ENCODE measurements at places on chromosomes 12 and 14. TPM values are rescaled to one million over a fixed set of nuclear protein-coding genes. Genes with fewer than 3 reads are reported as not detected.

Gene SMIM41
- not detected for total RNA-seq

GRCh38 chr12:131615326-131616042 is 95.4 kb upstream of the SFSWAP start:
- DNase-seq = no peak

- DNase-seq = no peak
Measured at GRCh38 chr14:94042433-94043091, 16.4 kb downstream of the OTUB2 start.

- no peak for DNase-seq
Measured at GRCh38 chr12:62808166-62808879, 126.6 kb downstream of the PPM1H start.

DNA sequence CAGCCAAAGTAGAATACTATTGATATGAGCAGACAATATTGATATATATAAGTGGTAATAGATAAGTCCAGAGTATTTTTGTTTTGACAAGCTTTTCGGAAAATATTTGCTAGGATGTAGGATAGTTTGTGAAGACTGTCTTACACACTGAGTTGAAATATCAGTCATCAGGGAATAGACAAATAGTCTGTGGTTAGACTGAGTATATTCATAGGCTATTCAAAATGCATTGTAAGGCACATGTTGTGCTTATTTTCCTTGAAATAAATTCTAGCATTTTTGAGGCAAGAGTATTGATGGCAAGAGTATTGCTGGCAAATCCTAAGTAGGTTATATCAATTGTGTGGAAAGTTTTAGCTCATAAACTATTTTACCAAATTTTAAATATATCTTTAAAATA is 201.1 kb downstream of the LRIG3 start:
- DNase-seq = no peak

Gene ARHGDIB
- 50.8 TPM for total RNA-seq

- DNase-seq = no peak
Measured at GRCh38 chr14:32327255-32327961, 1.7 kb upstream of the AKAP6 start.

DNA sequence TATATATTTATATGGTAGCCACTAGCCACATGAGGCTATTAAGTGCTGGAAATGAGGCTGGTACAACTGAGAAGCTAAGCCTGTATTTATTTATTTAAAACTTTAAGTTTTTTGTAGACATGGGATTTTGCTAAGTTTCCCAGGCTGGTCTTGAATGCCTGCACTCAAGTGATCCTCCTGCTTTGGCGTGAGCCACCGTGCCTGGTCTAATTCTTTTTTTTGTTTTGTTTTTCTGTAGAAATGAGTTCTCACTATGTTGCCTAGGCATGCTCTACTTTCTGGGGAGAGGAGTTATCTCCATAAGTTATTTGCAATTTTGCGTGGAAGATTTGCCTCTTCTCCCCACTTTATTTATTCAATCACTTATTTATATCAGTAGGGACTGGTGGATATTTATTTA is 4.8 kb upstream of the SNRNP35 start:
- no peak for DNase-seq

DNA sequence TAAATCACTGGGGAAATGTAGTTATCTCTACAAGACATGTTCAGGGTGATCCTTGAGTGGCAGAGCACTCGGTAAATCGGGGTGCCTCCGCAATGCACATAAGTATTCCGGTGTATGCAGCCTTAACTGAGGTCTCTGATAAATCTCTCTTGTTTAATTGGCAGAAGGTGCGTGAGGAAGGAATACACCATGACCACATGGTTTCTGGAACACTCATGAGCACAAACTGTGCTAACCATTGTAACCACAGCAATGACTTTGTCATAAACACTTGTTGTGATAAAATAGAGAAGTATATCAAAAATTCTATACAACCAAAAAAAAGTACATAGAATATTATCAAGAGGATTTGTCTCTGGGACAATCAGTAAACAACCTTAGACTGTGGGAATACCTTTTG is 146.8 kb upstream of the DIO2 start:
- DNase-seq = no peak

Gene TRPV4
- not detected for total RNA-seq

DNA sequence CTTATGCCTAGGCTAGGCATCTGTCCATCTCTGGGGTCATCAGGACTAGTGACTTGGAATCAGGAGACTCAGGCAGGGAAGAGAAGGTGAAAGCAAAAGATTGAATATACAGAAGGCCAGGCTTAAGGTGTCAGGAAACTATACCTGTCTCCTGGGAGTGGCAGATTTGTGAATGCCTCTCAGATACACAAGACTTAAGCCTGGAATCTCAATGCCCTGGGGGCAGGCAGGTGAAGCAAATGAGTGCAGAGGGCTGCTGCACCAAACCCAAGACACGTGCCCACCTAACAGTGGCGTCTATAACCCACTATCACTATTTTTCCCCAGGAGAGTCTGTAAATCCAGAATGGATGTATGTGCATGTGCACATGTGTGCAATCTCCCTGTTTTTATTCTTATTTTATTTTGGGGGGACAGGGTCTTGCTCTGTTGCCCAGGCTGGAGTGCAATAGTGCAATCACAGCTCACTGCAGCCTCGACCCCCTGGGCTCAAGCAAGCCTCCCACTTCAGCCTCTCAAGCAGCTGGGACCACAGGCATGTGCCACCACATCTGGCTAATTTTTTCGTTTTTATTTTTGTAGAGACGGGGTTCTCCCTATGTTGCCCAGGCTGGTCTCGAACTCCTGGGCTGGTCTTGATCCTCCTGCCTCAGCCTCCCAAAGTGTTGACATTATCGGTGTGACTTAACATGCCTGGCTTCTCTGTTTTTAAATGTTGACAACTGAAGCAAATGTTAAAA is 31.9 kb upstream of the FOS start:
- no peak for DNase-seq

DNA sequence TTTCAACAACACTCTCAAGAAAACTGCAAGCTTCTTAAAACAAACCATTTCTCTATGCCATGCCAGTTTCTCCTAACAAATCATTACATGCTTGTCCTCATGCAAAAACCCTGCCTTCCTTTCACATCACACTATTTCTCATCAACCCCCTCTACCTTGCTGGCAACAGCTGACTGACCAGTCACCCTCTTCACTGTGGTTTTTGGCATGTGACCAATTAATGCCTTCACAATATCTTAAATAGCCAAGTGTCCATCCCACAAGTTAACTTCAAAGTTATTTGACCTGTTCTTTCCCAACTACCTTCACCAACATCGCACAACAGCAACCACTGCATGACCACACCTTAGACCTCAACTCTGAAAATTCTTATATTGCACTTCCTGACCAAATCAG is 159.6 kb downstream of the CEP128 start:
- DNase-seq = no peak

Gene ZDHHC22
- total RNA-seq = 0.03 TPM

Gene B3GNT4
- total RNA-seq = not detected

Gene VDR
- total RNA-seq = 2.5 TPM

GRCh38 chr14:105141026-105141425 is 27.6 kb downstream of the JAG2 start:
- no peak for DNase-seq

DNA sequence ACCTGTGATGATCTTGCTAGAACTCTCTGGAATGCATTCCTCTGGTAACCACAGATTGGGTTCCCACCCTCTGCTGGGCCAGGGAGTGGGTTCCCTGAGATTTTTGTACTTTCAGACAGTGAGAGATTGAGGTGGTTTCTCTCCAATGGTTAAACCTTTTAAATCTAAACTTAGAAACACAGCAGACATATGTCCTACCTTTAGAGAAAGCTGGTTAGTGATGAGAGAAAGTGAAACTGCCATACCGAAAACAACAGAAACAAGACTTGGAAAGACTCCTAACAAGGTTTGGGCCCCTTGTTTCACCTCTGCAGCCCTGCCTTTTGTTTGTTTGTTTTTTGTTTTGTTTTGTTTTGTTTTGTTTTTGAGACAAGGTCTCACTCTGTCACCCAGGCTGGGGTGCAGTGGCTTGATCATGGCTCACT is 9.7 kb upstream of the SGPP1 start:
- DNase-seq = no peak

Gene AKT1
- 176 TPM for total RNA-seq

DNA sequence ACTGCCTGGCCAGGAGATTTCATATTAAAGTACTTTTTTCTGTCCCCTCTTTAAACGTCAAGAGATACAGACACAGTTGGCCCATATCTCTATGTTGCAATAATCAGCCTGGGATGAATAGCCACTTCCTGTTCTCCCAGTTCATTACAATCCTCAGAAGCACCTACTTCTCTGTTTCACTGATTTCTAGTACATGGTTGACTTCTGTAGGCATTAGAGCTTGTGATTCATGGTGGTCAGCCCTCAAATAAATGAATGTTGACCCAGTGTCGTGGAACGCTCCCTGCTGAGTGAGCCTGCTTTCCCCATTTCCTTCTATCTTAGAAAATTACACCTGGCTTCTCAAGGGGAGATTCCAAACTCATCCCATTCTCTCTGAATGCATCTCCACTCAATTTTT is 416.7 kb downstream of the PDZRN4 start:
- no peak for DNase-seq

- DNase-seq = no peak
Measured at GRCh38 chr12:52254180-52254964, 20.1 kb upstream of the KRT86 start.

DNA sequence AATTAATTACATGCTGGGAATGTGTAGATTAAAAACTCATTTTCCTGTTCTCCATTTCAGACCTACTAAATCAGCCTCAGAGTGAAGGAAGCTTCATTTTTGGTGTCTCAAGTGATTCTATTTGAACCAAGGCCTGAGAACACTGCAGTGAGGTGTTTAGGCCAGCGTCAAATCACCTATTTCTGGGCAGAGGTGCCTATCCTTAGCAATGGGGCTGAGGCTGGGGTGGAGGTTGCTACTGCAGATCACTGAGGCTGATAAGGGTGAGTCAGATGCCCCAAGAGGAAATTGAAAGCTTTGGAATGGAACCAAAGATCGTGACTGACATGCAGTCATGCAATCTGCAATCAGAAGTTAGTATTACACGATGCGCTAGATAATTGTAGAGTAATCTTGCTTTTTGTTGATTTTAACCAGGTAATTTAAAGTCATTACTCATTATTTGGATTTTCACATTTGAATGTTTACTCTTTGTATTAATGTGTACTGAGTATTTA is 4.4 kb downstream of the TXNRD1 start:
- DNase-seq = peak; percentile 83

Gene NEUROD4
- total RNA-seq = not detected

GRCh38 chr12:101902641-101903040 is 25.3 kb downstream of the DRAM1 start:
- no peak for DNase-seq

Gene RASAL1
- total RNA-seq = not detected

DNA sequence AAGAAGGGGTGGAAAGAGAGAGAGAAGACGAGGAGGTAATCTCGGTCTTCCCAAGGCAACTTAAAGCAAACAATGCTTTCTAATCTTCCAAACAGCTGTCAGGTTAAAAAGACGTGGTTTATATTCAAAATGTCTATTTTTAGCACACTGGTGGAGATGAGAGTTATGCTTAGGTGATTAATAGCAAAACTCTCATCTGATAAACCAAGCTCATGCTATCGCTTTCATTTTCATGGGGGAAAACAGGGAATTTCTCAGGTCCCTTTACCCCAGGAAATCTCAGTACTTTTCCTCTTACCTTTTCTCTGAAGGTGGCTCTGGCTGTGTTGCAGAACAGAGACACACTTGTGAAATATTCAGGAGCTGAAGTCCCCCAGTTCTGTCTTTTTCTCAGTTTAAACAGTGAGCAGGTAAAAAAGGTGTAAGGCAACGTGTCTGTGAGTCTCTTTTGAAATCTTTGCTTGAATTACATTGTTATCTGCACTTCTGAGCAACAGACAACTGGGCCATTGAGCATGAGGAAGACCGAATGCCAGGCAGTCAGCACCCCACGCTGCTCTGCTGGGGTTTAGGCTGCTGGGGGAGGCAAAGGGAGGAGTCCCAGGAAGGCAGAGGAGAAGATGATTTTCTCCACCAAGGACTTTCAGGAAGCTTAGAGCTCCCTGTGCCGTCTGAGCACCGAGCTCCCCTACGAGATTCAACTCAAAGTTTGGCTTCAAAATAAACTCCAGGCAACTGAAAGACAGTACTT is 759.3 kb downstream of the BCL11B start:
- no peak for DNase-seq

Gene KRT78
- total RNA-seq = 0.21 TPM

GRCh38 chr12:59068436-59068835 is 148.1 kb upstream of the LRIG3 start:
- DNase-seq = no peak

DNA sequence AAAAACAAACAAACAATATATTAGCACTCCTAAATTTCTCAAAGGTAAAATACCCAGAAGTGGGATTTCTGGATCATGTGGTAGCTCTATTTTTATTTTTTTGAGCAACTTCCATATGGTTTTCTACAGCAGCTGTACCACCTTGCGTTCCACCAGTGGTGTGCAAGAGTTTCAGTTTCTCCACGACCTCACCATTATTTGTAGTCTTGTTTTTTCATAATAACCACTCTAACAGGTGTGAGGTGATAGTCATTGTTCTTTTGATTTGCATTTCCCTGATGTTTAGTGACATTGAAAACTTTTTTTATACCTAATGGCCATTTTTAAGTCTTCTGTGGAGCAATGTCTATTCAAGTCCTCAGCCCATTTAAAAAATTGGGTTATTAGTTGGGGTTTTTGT is 127.3 kb upstream of the SLC38A2 start:
- DNase-seq = no peak

- DNase-seq = no peak
Measured at GRCh38 chr12:115199831-115200230, 515.9 kb upstream of the TBX3 start.

- no peak for DNase-seq
Measured at GRCh38 chr14:98227727-98228111, 1044.3 kb downstream of the BCL11B start.

- DNase-seq = no peak
Measured at GRCh38 chr12:123051556-123051955, 71.1 kb downstream of the ARL6IP4 start.

Gene PLEK2
- total RNA-seq = 15.9 TPM
